ENCODE measurements at places on chromosomes 3 and 15.

GRCh38 chr3:128080323-128081080 lies 28.3 kb downstream of the SEC61A1 start:
- no peak for DNase-seq

GRCh38 chr3:99625237-99625622 lies 13.2 kb upstream of the COL8A1 start:
- DNase-seq: no peak

DNA sequence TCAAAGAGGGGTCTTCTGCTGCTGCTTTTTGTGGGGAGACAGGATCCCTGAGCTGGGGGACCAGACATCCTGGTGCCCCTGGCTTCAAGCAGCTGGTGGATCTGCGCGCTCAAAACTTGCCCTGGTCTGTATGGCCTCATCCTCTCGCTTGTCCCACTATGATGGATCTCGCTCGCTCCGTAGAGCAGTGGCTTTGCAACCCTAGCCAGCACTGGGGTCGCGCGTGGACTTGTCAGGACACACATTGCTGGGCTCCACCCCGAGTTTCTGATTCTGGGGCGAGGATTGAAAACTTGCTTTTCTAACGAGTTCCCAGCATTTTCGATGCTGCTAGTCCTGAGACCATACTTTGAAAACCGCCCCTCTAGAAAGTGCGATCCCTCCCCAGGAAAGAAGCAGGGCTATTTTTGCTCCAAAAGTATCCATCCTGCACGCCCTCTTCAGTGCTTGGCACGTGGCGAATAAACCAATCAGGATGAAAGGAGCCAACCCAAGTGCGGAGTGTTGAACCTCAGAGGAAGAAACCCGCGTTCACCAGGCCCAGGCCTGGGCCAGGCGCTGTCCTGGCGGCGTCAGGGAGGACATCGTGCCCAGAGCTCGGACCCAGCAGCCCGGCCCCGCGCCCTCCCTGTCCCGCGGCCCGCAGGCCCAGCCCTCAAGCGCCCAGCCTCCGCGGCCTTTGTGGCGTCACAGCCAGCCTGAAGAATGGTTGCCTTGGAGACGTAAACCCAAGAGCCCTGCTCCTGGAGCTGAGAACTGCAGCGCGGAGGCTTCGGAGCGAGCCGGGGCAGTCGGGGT lies at the start of gene CFAP100:
Gene CFAP100, plus strand, starts transcription at position 731 of the 798 bp plus-strand sequence. CDS start 1,092 bp downstream, outside the sequence.
- no peak for DNase-seq

- no peak for DNase-seq
These were observed 80.1 kb downstream of the EOMES start for GRCh38 chr3:27641888-27642601.

DNA sequence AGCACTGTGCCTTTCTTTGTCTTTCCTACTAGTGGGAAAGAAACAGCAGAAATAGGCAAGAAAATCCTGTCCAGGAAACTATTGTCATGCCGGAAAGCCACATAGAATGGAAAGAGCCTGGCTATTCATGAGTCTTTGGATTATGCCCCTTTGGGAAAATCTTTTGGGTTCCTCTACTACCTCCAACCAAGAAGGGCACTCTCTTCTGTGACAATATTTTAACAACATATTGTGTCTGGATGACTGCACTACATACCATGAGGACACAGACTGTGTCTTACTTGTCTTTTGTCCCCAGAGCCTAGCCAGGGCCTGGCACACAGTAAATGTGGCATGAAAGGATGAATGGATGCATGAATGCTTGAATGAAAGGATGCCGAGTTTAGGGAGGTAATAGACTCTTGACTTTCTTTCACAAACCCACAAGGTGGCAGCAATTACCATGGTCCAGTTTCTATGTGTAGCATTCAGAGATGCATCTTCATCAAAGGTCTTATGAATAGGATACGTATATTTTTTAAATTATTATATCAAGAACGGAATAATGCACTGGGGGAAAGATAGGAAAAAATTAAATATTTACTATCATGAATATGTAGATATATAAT lies 30.3 kb downstream of the ARL14 start:
- DNase-seq: peak; percentile 44

DNA sequence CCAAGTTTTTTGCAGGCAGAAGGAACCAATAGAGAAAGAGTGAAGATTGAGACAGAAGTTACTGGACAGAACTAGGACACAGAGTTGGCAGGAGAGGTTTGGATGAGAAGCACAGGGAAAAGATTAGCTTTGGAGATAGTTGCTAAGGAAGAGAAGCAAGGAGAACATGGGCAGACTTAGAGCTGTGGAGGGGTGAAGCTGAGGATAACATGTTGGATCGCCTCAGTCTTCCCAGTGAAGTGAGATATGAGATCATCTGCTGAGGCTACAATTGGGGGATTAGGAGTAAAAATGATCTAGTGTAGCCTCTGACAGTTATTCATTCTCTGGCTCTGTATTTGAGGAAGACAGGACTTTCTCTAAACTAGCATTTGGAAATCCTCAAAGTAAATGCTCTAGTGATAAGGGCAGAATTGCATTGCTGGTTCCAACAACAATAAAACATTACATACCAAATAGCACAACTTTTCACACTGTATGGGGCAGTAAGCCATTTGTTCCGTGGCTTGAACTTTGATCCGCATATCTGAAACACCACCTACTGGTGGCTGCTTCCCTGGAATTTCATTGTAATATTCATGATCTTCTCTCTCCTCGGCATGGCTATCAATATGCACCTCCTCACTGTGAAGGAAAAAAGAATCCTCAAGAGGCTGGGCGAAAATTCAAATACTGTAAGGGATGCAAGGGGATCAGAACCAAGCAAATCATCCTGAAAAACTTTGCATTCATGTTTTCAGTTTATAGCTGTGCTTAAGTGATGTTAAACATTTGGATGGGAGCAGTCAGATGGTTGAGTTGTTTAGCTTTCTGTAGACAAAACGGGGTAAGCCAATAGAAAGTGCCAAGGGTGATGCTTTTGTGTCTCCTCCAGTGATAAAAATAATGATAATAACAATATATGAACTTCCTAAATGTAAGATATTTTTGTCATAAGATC lies 22.2 kb upstream of the EID1 start:
- no peak for DNase-seq

DNA sequence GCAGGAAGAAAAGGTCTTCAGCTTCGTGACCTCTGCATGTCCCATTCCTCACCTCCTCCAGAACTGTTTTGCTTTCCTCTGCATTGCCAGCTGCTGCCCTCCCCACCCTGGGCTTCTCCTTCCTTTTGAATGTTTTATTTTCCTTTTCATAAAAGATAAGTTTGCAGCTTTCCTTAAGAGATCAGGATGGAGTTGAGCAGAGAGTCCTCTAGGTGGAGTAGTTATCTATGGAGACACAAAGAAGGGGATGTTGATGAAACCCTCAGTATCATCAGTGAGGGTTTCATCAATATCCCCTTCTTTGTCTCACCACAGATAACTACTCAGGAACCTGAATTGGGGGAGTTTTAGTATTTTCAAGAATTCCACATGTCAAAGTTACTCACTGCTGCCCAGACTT lies 19.0 kb upstream of the SLC25A36 start:
- no peak for DNase-seq

GRCh38 chr3:186933816-186934215 lies 3.5 kb downstream of the ST6GAL1 start:
- DNase-seq: no peak

GRCh38 chr3:45027441-45027840 lies 1.3 kb downstream of the CLEC3B start:
- no peak for DNase-seq

DNA sequence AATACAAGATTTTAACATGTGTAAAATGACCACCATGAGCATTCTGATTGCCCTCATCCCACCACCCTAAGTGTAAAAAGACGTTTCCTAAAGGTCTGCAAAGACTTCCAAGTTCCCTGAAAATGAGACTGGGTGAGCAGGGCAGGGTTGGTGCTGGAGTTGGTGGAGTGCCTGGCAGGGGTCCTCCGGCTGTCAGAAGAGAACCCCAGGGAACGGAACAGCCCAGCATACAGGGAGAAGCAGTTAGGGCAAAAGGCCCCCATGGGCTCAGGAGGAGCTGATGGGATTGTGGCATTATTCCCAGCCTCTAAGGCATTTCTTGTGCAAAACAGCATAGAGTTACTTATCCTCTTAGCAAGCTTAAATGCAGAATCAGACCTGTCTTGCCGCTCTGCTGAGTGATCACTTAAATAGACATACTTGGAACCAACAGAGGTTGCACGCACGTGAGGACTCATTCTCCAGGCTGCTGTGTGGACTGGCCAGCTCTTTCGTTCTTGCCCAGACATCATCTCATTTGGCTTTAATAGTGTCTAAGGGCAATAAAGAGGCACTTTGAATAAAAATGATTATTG lies 36.0 kb downstream of the XYLB start:
- no peak for DNase-seq

- DNase-seq: no peak
These were observed 78.3 kb downstream of the ZBTB20 start for GRCh38 chr3:115068799-115069198.

- no peak for DNase-seq
These were observed 241.6 kb upstream of the COL8A1 start for GRCh38 chr3:99396651-99397275.

DNA sequence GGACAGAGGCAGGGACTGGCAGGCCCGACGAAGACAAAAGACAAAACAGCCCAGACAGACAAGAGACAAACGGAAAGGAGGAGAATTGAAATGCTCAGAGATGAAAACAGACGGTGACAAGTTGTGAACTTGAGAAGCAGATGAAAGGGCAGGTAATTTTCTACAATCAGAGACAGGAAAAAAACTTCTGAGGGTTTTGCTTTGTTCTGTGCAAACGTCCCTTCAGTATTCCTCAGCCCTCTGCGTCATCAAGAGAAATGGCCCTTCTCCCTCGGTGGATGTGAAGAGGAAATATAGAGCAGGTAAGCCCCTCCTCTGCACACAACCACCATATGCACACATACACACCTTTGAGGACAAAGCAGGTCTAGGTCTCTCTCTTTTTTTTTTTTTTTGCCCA lies 206.6 kb downstream of the UACA start:
- DNase-seq: no peak

DNA sequence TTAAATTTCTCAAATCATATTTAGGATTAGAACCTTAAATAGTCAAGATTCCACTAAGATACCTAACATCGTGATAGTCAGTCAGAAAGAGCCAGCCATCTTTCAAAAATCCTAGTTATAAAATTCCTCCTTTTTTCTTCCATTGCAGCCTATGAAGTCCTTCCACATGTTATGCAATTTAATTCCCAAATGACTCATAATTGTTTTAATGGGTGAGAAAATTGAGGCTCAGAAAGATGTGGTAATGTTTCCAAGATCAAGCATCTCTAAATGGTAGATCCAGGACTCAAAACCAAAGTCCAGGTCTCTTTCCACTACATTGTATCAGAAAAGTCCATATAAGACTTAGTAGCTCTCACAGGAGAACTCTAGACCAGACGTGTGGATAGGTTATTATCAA lies 9.5 kb downstream of the CFAP44 start:
- no peak for DNase-seq

- no peak for DNase-seq
These were observed 103.8 kb upstream of the MME start for GRCh38 chr3:154976072-154976983.

GRCh38 chr15:40302288-40302886 lies 5.3 kb downstream of the PLCB2 start:
- DNase-seq: no peak

- DNase-seq: no peak
These were observed 25.0 kb upstream of the ACAP2 start for GRCh38 chr3:195467641-195468390.

DNA sequence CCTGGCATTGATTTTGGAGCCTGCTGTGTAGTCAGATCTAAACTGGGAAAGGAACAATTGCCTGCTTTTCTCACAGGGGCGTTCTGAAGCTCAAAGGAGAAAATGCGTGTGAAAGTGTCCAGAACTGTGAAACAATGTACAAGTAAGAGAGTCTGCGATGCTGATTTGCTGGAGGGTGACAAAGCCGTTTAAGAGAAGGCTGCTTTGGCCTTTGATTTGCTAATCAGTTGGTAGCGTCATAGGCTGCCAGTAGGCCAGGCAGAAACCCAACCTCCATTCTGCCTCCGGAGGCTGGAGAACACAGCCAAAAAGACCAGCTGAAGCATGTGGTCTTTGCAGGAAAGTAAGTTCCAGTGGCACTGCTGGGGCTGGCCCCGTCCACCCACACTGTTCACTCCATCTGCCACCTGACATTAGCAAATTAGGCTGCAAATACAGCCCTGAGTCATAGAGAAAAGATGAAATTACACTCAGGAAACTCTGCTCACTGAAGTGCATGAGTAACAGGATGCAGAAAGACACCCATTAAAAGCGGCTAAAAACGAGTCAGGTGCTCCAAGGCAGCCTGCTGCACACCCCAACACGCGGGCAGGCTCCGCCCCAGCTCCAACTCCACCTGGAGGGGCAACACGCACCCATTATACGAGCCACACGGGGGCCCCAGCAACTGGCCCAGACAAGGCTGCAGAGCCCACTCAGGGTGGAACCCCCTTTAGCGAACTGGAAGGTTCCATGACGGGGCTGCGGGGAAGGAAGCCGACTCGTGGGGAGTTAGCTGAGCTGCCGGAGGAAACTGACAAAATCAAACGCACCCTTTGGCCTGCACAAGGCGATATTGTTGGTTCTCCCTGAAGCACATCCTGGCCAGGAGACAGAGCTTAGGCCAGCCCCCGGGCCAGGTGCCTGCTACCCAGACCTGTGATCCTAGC lies 31.6 kb downstream of the ZDHHC19 start:
- DNase-seq: peak; percentile 46

Measured in DMS153 (cell line).